Spleen (tissue), 13 donors: ENCODE measurements at places on chromosomes 11 and 22. TPM values are rescaled to one million over a fixed set of nuclear protein-coding genes. Genes with fewer than 3 reads are reported as not detected.

Gene ZNRF3
- 3.7 TPM for total RNA-seq

Gene NCF4
- 194 TPM for total RNA-seq

Gene HBG1
- not detected for total RNA-seq

Gene FDXACB1
- total RNA-seq, result 3.6 TPM

Gene LMO2
- 63.5 TPM for total RNA-seq

Gene F2
- total RNA-seq, result not detected

Gene CALCA
- 1.7 TPM for total RNA-seq

Gene MS4A4A
- 130 TPM for total RNA-seq

Gene SIK2
- total RNA-seq, result 11.9 TPM

Gene GAS2L1
- 40.3 TPM for total RNA-seq

Gene HOATZ
- total RNA-seq, result not detected

Gene TSSK2
- total RNA-seq, result not detected

Gene NXPE2
- total RNA-seq, result not detected

Gene TRPT1
- 49.6 TPM for total RNA-seq

Gene SH3BP1
- 54.8 TPM for total RNA-seq

Gene ART5
- not detected for total RNA-seq

Gene OR5A1
- total RNA-seq, result not detected

Gene HPX
- total RNA-seq, result 3.8 TPM

Gene RIMBP3C
- total RNA-seq, result 1.5 TPM

Gene FXYD2
- total RNA-seq, result 20.0 TPM

Gene SAA4
- not detected for total RNA-seq

Gene REXO2
- total RNA-seq, result 64.7 TPM

Gene APOBEC3B
- total RNA-seq, result 8.3 TPM

Gene OR51B4
- total RNA-seq, result not detected

Gene POTEH
- 0.52 TPM for total RNA-seq

Gene OR51G2
- total RNA-seq, result not detected

Gene NUP98
- 91.0 TPM for total RNA-seq

Gene PPME1
- 27.1 TPM for total RNA-seq

Gene OPCML
- total RNA-seq, result 3.4 TPM

Gene KRTAP5-11
- total RNA-seq, result not detected

Gene TRIM49
- not detected for total RNA-seq

Gene OR5L1
- not detected for total RNA-seq

Gene PATE4
- total RNA-seq, result not detected

Gene MTCH2
- total RNA-seq, result 47.1 TPM

Gene KCNJ1
- total RNA-seq, result not detected

Gene CCDC188
- total RNA-seq, result 7.6 TPM

Gene EHF
- total RNA-seq, result not detected

Gene IL18BP
- 79.9 TPM for total RNA-seq

Gene NPTXR
- total RNA-seq, result 4.5 TPM

Gene ANKK1
- total RNA-seq, result 0.44 TPM

Gene TUBA8
- 3.5 TPM for total RNA-seq
